ENCODE measurements at places on chromosomes 4 and X.

- DNase-seq = no peak
Measured at GRCh38 chr4:124337874-124338273, 374.7 kb downstream of the ANKRD50 start.

DNA sequence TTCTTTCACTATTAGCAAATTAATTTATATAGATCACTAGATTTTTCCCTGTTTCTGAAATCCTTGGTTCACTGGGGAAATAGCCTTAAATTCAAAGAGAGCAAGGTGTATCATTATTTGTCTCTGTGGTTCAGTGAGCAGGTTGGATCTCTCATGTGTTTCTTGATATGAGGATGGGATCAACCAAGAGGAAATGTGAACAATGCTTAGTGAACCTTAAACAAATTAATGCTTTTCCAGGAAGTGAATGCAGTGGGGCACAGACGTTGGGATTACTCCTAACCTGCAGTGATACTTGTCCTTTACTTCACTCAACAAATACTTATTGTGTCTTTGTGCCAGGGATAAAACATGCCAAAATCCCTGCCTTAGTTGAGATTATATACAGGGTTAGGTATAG lies 193.2 kb downstream of the SHROOM3 start:
- DNase-seq = no peak

GRCh38 chr4:101846550-101846949 lies 56.0 kb downstream of the BANK1 start:
- DNase-seq = no peak

DNA sequence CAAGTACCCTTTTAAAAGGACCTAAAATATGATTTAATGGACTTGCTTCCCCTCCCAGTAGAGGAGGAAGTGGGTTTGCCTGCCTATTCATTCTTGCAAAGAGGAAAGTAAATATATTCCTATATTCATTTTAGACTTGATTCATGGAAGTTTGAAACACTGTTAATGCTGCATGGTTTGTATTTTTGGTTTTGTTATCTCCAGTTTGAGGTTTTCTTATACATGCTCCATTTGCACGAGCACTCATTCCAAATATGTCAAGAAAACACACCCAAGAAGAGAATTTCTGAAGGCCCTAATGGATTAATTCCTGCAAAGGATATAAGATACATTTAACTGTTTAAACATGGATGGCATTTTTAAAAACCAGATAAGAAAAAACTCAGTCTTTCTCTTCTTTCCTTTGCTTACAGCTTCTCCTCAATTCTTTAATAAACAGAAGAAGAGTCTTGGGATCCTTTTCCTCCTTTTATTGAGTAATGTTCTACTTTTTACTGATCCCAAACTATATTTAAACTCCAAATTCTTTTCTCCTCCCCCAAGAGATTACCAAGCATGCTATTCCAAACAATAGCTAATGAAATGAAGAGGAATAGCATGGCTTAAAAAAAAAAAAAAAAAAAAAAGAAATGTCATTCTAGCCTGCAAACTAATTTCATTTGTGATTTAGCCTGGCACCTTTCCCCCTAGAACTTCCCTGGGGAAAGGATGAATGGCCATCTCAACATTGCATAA lies 54.6 kb upstream of the LDB2 start:
- DNase-seq = no peak

DNA sequence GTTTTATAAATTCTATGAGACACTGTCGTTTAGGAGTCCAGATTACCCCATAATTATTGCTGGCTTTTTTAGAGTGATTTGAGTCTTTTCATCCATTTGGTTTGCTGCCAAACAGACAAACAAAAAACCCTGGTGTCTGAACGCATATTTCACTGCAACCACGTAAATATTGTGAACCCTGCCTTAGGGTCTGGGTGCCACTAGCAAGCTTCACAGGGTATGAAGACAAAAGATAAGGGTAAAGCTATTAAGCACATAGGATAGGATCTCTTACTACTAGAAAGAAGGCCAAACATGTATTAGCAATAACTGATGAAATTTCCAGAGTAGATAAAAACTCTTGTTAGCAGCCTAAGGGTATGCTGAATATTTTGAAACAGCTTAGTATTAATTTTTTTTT lies 143.3 kb downstream of the BANK1 start:
- no peak for DNase-seq

DNA sequence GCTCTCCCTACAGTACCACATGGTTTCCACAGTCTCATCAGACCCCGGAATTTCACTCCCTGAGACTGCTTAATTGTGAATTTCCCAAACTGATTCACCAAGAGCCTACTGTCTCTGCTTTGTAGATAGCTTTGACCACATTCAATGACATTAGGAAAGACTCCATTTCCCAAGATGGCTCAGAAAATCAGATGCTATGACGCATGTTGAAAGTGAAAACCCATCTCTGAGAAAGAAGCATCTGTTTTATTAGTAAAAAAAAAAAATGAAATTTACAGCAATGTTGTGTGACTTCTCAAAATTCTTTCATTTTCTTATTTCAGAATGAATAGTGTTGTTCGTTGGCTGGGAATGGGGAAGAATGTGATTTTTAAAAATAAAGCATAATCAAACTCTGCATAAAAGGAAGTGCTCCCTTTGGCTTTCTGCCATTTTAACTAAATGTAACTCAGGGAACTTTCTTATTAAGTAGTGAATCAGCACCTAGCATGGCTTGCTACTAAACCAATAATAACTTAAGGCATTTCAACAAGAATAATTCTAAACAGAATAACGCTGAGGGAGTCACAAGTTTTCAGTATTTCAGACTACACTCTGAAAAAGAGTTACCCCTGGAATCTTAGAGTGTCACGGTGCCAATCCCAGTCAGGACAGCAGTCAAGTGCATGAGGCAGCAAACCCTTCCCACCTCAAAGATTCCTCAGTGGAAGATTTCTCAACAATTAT lies 97.4 kb upstream of the MYOZ2 start:
- DNase-seq = no peak

All from NCI-H1930 (cell line).